Left ventricle myocardium inferior (tissue), 1 donor: ENCODE measurements at places on chromosomes 2 and 18.

DNA sequence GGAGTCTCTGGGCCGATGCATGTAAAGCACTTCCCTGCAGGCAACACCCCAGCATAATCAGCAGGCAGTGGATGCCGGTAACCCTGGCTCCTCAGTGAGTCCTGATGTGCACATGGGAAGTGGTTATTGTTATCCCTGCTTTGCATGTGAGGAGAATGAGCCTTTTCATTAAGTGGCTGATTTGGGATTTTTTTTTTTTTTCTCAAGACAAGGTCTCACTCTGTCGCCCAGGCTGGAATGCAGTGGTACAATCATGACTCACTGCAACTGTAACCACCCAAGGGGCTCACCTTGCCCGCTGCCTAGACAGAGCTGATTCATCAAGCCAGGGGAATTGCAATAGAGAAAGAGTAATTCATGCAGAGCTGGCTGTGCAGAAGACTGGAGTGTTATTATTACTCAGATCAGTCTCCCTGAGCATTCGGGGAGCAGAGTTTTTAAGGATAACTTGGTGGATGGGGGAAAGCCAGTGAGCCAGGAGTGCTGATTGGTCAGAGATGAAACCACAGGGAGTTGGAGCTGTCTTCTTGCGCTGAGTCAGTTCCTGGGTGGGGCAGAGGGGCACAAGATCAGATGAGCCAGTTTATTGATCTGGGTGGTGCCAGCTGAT, 95.4 kb downstream of the SOCS6 start:
- no peak for DNase-seq
- H3K4me3 ChIP-seq = no peak overlapping the region
- no peak overlapping the region for H3K27ac ChIP-seq
- H3K27me3 ChIP-seq = no peaks in the 10 kb centered on the region
- H3K4me1 ChIP-seq = no peaks in the 10 kb centered on the region

DNA sequence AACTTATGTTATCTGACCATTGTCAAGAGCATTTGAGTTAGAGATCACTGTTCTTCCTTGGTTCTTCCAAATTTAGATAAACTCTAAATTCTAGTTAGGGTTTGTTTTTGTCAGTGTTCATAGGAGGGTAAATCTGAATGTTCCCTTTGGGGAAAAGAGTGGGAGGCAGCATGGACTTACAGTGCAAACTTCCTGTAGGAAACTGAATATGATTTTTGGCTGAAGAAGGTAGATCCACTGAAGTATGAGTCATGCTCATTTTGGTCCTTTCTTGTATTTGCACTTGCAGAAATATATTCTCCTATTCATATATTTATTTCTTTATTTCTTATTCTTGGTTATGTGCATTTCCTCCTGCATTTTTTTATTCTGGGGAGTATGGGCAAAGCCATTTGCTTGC, 27.3 kb downstream of the CCDC85A start:
- H3K36me3 ChIP-seq = no peaks in the 10 kb centered on the region
- peaks cover 14% of the 10 kb centered on the region for H3K4me1 ChIP-seq
- no peak overlapping the region for H3K4me3 ChIP-seq
- no peak for DNase-seq
- no peaks in the 10 kb centered on the region for H3K27me3 ChIP-seq

DNA sequence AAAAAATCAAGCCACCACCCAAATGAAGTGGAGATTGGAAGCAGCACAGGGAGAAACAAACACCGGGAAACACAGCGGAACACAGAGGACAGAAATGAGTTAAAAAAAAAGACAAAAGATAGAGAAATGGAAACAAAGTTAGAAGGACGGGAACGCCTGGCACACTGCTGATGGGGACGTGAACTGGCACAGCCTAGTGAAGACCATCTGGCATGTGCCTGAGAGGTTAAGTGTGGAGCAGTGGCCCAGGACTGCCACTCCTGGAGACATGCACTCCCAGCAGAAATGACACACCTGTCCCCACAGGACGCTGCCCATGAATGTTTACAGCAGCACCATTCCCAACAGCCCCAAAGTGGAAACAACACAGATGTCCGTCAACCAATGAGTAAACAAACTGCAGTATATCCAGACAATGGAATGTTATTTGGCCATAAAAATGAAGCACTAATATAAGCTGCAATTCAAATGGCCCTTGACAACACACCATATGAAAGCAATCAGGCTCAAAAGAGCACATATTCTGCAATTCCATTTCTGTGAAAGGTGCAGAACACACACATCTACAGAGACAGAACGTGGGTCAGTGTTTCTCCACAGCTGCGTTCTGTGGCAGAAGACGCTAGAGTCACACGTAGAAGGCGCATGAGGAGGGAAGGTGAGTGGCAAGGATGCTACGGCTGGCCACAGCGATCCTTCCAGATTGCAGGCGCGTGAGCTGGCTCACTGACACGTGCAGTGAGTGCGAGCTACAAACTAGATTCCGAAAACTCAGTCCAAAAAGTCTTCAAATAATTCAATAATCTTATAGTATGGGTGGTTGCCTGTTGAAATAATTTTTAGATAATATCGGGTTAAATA, 24.6 kb downstream of the THAP4 start:
- H3K27me3 ChIP-seq = no peaks in the 10 kb centered on the region
- H3K4me3 ChIP-seq = no peak overlapping the region
- H3K36me3 ChIP-seq = peaks cover 8% of the 10 kb centered on the region
- H3K4me1 ChIP-seq = peaks cover 68% of the 10 kb centered on the region

DNA sequence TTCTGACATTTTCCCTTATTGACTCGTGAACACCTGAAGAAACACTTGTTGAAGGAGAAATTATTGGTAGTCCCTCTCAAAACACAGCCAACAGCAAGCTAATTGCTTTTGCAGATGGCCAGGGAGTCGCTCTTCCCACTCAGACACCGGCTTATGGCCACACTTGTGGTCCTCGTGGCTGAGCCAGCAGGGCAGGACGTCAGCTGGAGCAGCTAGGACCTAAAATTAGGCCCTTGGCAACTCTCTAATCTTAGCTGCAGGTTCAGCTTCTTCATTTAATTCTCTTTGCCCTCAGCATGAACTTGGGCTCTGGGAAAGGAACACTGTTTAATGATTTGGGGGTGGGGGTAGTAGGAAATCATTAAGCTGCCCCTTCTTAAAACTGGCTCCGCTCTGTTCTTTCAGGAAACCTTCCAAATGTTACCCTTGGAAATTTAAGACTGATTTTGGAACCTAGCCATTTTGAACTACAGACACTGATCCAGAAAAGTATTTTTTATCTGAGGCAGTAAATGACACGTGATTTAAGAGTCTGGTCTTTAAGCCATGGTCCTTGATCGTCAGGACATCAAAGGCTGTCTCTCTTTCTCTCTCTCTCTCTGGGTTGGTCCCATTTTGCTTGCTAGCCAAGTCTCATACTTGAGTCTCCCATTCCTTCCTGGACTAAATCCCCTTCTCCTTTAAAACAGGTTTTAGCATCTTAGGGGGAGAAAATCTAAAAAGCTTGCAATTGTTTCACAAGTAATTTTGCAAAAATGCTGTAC, 77.5 kb downstream of the CDK15 start:
- H3K27me3 ChIP-seq = peaks cover 19% of the 10 kb centered on the region
- DNase-seq = peak; percentile 63
- no peaks in the 10 kb centered on the region for H3K36me3 ChIP-seq
- H3K4me3 ChIP-seq = no peak overlapping the region

GRCh38 chr2:240789051-240789453, 31.0 kb downstream of the KIF1A start:
- DNase-seq = peak; percentile 2
- H3K4me1 ChIP-seq = no peaks in the 10 kb centered on the region
- peaks cover 34% of the 10 kb centered on the region for H3K27me3 ChIP-seq
- no peaks in the 10 kb centered on the region for H3K36me3 ChIP-seq
- H3K4me3 ChIP-seq = no peak overlapping the region
- no peak overlapping the region for H3K27ac ChIP-seq

DNA sequence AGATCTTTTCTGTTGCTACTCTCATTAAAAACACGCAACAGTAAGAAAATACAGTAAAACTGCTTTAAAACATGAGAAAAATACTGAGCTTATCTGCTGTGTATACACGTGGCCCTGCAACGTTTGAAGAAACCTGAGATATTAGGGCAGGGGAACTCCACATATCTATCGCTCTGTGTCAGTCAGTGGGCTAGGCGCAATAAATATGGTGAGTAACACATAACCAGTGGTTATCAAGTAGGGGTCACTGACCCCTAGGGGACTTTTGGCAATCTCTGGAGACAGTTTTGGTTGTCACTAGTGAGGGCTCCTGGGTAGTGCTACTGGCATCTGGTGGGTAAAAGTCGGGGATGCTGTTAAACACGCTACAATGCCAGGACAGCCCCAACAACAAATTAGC, 14.9 kb downstream of the STAT1 start:
- DNase-seq = no peak
- no peak overlapping the region for H3K27ac ChIP-seq
- no peak overlapping the region for H3K4me3 ChIP-seq
- no peaks in the 10 kb centered on the region for H3K27me3 ChIP-seq
- H3K36me3 ChIP-seq = peaks cover 100% of the 10 kb centered on the region
- H3K4me1 ChIP-seq = no peaks in the 10 kb centered on the region

DNA sequence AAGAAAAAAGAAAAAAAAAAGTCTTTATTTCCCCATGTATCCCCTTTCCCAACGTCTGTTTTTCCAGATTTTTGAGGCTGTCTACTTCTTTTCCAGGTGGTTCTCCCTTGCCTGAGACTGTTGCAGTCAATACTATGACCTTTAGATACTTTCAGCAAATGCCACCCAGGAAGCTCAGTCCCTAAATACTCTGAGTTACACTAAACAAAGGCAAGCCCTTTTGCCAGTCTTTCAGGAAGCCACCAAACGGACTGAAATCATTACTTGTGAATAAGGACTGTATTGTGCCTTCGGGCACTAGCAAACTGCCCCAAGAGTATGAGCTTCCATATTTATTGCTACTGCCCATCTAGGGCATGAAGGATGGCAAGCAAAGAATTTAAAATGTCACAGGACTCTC, 621.3 kb downstream of the SUCLG1 start:
- H3K27me3 ChIP-seq = no peaks in the 10 kb centered on the region
- H3K4me1 ChIP-seq = no peaks in the 10 kb centered on the region
- H3K36me3 ChIP-seq = no peaks in the 10 kb centered on the region
- no peak for DNase-seq
- no peak overlapping the region for H3K4me3 ChIP-seq
- no peak overlapping the region for H3K27ac ChIP-seq

DNA sequence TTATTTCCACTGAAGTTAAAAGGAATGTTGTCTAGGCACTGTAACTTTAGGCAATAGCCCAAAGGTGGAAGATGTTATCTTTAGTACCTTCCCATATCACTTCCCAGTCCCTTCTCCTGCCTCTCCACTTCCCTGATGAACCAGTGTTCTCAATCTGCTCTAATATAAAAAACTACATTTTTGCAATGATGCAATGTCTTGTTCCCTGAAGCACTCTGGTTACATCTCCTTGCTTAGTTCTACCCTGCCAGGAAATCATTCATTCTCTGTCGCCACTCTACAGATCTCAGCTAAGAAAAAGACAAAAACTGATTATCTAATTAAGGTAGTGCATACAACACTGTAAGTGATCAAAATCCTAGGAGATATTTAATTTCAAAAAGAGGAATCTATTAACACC, 71.3 kb downstream of the BAZ2B start:
- no peaks in the 10 kb centered on the region for H3K27me3 ChIP-seq
- H3K27ac ChIP-seq = no peak overlapping the region
- no peak for DNase-seq
- H3K36me3 ChIP-seq = peaks cover 19% of the 10 kb centered on the region
- no peak overlapping the region for H3K4me3 ChIP-seq
- no peaks in the 10 kb centered on the region for H3K4me1 ChIP-seq

DNA sequence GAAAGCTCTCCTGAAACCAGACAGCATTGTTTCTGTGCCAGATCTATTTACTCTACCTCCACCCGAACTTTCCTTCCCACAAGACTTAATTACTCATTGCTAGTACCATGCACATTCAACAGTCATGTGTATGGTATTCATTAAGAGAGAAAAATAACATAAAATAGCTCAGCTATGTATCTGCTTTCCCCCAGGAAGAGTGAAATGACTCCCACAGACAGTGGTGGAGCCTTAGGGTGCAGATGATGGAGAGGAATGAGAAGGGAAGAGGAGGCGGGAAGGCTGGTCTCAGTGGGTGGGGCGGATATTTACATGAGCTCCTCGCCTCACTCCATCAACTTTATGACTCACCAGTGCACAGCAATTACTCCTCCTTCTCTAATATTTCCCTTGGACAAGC, 724.5 kb downstream of the EPHA4 start:
- no peaks in the 10 kb centered on the region for H3K4me1 ChIP-seq
- no peaks in the 10 kb centered on the region for H3K36me3 ChIP-seq
- H3K27me3 ChIP-seq = no peaks in the 10 kb centered on the region
- DNase-seq = no peak
- H3K27ac ChIP-seq = no peak overlapping the region

GRCh38 chr2:153575171-153575853, 96.8 kb upstream of the RPRM start:
- no peaks in the 10 kb centered on the region for H3K27me3 ChIP-seq
- H3K4me3 ChIP-seq = no peak overlapping the region
- no peak overlapping the region for H3K27ac ChIP-seq
- no peaks in the 10 kb centered on the region for H3K36me3 ChIP-seq
- no peaks in the 10 kb centered on the region for H3K4me1 ChIP-seq

DNA sequence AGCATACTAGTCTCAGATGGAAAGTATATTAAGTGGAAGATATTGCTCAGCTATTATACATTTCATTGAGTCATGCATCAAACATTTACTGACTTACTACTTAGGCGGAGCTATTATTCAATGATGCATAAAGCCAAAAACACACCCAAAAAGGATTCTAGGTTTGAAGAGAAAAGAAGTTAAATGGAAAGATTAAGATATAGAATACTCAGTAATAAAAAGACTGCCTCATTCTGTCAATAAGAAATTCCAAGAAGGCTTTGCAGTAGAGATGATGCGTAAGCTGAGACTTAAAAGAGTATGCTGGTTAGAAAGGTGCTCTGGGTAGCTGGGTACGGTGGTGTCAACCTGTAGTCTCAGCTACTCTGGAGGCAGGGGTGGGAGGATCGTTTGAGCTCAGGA, 27.6 kb downstream of the STK17B start:
- peaks cover 32% of the 10 kb centered on the region for H3K36me3 ChIP-seq
- no peak overlapping the region for H3K4me3 ChIP-seq
- H3K4me1 ChIP-seq = no peaks in the 10 kb centered on the region
- no peak overlapping the region for H3K27ac ChIP-seq

DNA sequence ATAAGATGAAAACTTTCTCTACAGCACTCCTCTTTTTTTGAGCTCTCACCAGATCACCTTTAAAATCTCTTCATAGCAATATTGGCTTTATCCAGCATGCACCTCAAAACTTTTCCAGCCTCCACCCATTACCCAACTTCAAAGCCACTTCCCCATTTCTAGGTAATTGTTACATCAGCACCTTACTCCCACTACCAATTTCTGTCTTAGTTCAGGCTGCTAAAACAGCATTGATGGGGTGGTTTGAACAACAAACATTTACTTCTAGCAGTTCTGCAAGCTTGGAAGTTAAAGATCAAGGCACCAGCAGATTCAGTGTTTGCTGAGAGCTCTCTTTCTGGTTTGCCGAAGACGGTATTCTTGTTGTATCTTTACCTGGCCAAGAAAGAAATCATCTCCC, 114.0 kb upstream of the SLC39A10 start:
- no peaks in the 10 kb centered on the region for H3K27me3 ChIP-seq
- no peaks in the 10 kb centered on the region for H3K36me3 ChIP-seq
- no peak overlapping the region for H3K27ac ChIP-seq
- H3K4me3 ChIP-seq = no peak overlapping the region
